ENCODE measurements at places on chromosomes 3 and 15. TPM values are rescaled to one million over a fixed set of nuclear protein-coding genes. Genes with fewer than 3 reads are reported as not detected.

GRCh38 chr15:51579012-51579411 is 43.6 kb downstream of the DMXL2 start:
- no peak for DNase-seq
- H3K27ac ChIP-seq = no peak overlapping the region
- no peak overlapping the region for H3K4me3 ChIP-seq
- H3K4me1 ChIP-seq = peaks cover 9% of the 10 kb centered on the region

DNA sequence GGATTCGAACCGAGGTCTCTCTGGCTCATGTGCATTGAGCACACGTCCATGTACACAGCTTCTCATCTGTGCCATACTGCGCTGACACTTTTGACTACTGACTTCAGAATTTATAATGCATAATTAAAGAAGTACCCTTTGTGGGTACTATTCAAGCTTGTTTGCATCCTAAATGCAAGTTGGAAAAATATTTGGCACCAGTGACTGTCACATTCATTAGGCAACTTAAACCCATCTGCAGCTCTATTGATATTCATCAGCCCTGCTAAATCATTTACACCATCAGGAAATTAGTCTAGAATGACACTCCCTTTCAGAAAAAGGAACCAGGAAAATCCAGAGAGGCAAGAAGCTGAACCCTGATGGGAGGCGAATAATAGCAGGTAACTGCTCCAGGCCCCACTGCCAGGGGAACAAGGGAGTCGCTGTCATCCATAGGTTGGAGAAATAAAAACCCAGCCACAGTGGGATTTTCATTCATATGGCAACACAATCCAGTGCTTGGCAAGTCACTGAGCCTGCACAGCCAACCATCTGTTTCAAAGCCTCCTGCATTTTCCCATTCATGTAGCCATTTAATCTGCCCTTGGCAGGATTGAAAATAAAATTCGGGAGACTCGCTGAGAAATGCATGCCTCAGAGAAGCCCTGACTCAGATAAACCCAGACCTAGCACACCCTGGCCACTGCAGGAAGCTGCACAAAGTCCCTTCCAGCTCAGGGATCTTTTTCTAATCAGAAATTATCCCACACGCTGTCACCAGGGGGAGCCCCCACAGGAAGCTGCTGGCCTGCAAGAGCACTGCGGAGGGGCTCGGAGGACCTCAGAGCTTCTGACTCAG is 103.0 kb upstream of the VEPH1 start:
- no peak overlapping the region for H3K27ac ChIP-seq
- H3K4me3 ChIP-seq = no peak overlapping the region
- DNase-seq = peak; percentile 51
- no peaks in the 10 kb centered on the region for H3K4me1 ChIP-seq
- H3K36me3 ChIP-seq = no peaks in the 10 kb centered on the region
- H3K27me3 ChIP-seq = no peaks in the 10 kb centered on the region

GRCh38 chr3:107600780-107601179 is 78.0 kb downstream of the BBX start:
- H3K27me3 ChIP-seq = no peaks in the 10 kb centered on the region
- no peaks in the 10 kb centered on the region for H3K4me1 ChIP-seq
- H3K27ac ChIP-seq = no peak overlapping the region
- no peaks in the 10 kb centered on the region for H3K36me3 ChIP-seq

DNA sequence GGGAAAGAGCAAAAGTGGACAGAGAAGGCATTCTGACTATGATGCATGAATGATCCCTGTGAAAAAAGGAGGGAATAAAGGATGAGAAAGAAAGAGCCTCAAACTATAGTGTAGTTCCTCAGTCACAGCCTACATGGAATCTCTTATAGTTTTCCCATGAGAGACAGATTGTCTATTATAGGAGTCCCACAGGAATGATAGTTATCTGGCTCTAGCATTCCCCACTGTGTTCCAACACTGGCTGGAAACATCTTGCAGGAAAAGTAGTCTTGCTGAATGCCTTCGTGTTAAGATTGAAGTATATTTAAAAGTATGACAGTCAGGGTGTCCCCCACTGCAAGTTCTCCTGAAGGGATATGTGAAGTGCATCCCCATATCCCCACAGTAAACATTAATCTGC is 641.5 kb upstream of the NECTIN3 start:
- no peak for DNase-seq
- H3K27ac ChIP-seq = no peak overlapping the region
- H3K4me3 ChIP-seq = no peak overlapping the region
- H3K4me1 ChIP-seq = no peaks in the 10 kb centered on the region
- no peaks in the 10 kb centered on the region for H3K36me3 ChIP-seq

- H3K27ac ChIP-seq = peak overlapping the region; percentile 99
- DNase-seq = peak; percentile 84
These were observed 1.2 kb downstream of the B2M start for GRCh38 chr15:44712346-44713005.

GRCh38 chr3:195551381-195551978 is 8.4 kb upstream of the PPP1R2 start:
- no peak overlapping the region for H3K27ac ChIP-seq
- H3K36me3 ChIP-seq = no peaks in the 10 kb centered on the region
- no peaks in the 10 kb centered on the region for H3K27me3 ChIP-seq
- no peaks in the 10 kb centered on the region for H3K4me1 ChIP-seq

- no peaks in the 10 kb centered on the region for H3K36me3 ChIP-seq
- no peaks in the 10 kb centered on the region for H3K4me1 ChIP-seq
- H3K4me3 ChIP-seq = no peak overlapping the region
- no peaks in the 10 kb centered on the region for H3K27me3 ChIP-seq
- no peak overlapping the region for H3K27ac ChIP-seq
- DNase-seq = no peak
These were observed 74.3 kb upstream of the EOMES start for GRCh38 chr3:27796365-27796875.

DNA sequence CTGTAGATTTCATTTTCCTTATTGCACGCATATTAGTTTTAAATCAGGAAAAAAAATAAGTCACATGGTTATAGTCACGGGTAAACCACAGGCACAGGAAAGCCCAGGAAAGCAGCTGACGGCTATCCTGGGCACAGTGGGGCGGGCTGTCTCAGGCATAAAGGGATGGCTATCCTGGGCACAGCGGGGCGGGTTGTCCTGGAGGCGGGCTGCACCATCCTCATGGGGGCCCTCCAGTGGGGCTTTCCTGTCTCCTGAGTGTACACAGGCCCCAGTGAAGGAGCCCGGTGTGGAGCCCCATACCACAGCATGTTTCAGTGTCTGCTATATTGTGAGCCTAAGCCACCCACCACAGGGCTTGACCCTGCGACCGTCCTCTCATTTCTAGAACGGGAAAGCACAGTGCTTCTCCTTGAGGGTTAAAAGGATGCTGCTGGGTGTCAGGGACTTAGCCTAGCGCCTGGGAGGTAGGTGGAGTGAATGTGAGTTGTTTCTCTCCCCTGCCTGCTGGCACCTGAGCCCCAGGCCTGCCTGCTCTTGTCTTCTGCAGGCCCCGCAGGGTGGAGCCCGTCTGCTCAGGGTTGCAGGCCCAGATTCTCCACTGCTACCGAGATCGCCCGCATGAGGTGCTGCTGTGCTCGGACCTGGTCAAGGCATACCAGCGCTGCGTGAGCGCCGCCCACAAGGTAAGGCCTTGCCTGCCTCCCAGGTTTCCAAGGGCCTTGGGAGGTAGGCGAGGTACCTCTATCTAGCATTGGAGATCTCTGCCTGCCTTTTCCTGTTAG is 25.9 kb upstream of the PLXNA1 start:
- H3K4me1 ChIP-seq = no peaks in the 10 kb centered on the region
- H3K27ac ChIP-seq = no peak overlapping the region
- H3K27me3 ChIP-seq = no peaks in the 10 kb centered on the region
- no peak for DNase-seq

DNA sequence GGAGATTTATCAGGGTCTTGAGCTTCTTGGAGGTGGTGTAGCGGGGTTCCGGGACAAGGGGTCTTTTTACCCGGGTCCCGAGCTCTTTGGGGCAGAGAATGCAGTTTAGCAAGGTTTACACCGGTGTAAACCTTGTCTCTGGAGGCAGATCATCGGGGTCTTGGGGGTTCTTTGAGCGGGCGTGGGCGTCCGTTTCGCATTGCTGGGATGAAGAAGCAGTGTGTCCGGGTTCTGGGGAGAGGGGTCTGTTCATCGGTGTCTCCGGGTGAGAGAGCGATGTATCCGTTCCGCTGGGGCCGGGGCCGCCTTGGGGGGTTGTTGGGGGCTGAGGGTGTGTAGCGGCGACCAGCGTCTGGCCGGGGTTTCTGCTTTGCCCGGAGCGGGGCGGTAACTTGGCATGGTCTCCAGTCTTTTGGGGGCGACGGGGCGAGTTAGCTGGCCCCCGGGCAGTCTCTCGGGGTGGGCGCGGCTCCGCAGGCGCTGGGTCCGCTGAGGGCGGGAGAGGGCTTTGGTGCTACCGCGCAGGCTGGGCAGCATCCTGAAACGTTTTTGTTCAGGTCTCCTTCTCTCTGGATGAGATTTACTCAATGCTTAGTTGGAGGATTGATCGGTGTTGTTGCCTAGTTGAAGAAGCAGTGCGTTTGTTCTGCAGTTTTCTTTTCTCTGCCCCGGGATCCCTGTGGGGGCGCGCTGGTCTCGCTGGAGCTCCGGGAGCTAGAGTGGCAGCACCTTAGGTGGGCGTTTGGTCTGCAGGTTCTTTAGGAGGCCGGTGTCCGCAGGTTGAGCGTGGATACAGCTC is 843 bp downstream of the GLCE start:
- peak overlapping the region; percentile 76 for H3K27ac ChIP-seq
- no peaks in the 10 kb centered on the region for H3K4me1 ChIP-seq
- peak overlapping the region; percentile 80 for H3K4me3 ChIP-seq
- peak; percentile 26 for DNase-seq

DNA sequence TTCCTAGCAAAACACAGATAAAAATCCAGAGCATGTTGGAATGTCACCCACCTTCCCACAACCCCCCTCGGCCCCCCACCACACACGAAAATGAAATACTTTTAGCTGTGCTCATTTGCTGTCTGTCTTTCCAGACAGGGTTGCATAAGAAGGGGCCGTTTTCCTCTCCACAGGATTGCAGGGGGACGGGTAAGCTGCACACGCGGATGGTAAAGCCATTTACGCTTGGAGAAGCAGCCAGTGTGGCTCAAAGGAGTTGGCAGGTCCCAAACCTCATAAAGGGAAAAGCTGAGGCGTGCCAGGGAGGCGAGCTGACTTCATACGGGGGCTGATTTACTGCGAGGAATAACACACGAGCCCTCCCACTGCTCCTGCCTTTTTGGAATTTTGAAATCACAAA is 47.4 kb upstream of the ITGA11 start:
- H3K27me3 ChIP-seq = no peaks in the 10 kb centered on the region
- DNase-seq = peak; percentile 92
- H3K4me3 ChIP-seq = no peak overlapping the region
- peak overlapping the region; percentile 87 for H3K27ac ChIP-seq
- no peaks in the 10 kb centered on the region for H3K36me3 ChIP-seq

DNA sequence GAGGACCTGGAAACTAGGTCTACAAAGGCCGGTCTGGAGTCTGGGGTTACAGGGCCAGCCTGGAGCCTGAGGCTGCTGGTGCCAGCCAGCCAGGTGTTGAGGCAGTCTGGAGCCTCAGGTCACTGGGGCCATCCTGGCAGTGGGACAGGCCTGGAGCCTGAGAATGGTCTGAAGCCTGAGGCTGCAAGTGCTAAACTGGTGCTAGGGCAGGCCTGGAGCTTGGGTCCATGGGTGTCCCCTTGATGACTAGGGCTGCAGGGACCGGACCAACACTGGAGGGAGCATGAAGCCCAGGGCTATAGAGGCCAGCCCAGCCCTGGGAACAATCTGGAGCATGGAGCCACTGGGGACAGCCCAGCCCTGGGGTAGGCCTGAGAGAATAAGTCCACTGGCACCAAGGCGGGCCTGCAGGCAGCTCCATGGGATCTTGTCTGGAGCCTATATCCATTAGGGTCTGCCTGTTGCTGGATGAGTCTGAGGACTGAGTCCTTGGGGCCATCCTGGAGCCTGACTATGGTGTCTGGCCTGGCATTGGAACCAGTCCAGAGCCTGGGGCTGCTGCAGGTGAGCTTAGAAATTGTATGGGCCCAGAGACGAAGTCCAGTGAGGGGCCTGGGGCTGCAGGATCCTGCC is 101.9 kb downstream of the GLDN start:
- H3K36me3 ChIP-seq = no peaks in the 10 kb centered on the region
- H3K4me3 ChIP-seq = no peak overlapping the region
- H3K4me1 ChIP-seq = no peaks in the 10 kb centered on the region

DNA sequence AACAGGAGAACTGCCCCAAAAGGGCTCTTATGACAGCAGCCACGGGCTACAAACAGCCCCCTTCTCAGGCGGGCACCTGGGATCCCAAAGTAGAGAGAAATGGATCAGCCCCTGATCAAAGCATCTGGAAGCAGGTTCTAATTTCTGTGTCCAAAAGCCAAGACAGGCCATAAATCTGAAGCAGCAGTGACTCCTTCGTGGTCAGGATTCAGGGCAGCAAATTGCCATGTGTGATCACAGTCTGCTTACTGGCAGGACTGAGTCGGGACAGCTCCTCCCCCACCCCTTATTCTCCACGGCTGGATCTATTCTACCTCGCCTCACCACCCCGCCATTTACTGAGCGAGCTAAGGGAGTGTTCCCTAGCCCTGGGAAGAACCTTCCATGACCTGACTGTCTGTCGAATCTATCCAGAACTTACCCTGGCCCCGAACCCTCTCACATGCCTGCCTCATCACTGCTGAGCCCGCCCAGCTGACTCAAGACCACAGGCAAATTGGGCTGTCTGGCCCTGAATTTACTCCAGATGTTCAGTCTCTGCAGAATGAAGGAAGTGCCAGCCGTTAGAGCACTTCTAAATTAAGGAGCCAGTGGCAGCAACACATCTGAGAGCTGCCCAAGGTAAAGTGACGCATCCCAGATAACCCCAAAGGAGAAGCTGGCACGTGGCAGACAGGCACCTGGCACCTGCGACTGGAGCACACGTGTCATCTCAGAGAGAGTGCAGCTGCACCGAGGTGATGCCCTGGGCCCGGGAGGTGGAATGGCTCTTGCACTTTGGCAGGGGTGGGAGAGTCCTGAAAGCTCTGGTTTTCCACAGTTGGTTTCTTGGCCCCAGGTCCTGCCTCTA is 1.3 kb downstream of the LRRC15 start:
- no peaks in the 10 kb centered on the region for H3K36me3 ChIP-seq
- no peak overlapping the region for H3K27ac ChIP-seq
- no peak for DNase-seq
- no peak overlapping the region for H3K4me3 ChIP-seq

GRCh38 chr3:988785-989184 is 104.0 kb upstream of the CNTN6 start:
- DNase-seq = no peak
- H3K4me3 ChIP-seq = no peak overlapping the region
- H3K27me3 ChIP-seq = no peaks in the 10 kb centered on the region
- H3K36me3 ChIP-seq = no peaks in the 10 kb centered on the region

- H3K27ac ChIP-seq = no peak overlapping the region
- no peak for DNase-seq
- H3K4me3 ChIP-seq = no peak overlapping the region
- no peaks in the 10 kb centered on the region for H3K27me3 ChIP-seq
These were observed 56.8 kb downstream of the MYH15 start for GRCh38 chr3:108453565-108453964.

Gene P2RY14
- total RNA-seq = 0.67 TPM

Gene RARB
- 11.9 TPM for total RNA-seq

Gene PLCH1
- 0.29 TPM for total RNA-seq

Gene DUOXA2
- total RNA-seq = not detected

Gene DCBLD2
- total RNA-seq = 27.4 TPM

Gene GUCA1C
- not detected for total RNA-seq

Gene COLQ
- total RNA-seq = 3.3 TPM

Gene CEP19
- total RNA-seq = not detected

Gene MORC1
- not detected for total RNA-seq

Gene CMTM6
- 76.2 TPM for total RNA-seq

Gene CD86
- 2.4 TPM for total RNA-seq

Gene BSN
- 0.29 TPM for total RNA-seq

Gene CP
- 7.4 TPM for total RNA-seq

Gene TLNRD1
- 10.1 TPM for total RNA-seq

Gene ASB14
- 0.28 TPM for total RNA-seq

Gene ZNF502
- 9.8 TPM for total RNA-seq
